Activated CD4-positive, CD25-positive, alpha-beta regulatory T cell (primary cell): ENCODE measurements at places on chromosomes 16 and 17.

GRCh38 chr16:75271441-75272096 is 20.1 kb upstream of the BCAR1 start:
- no peak for DNase-seq

GRCh38 chr17:56808503-56808902 is 25.2 kb downstream of the C17orf67 start:
- DNase-seq = no peak

- DNase-seq = no peak
Measured at GRCh38 chr16:78460428-78460827, 361.0 kb downstream of the WWOX start.

- DNase-seq = no peak
Measured at GRCh38 chr17:57919918-57920317, 35.3 kb downstream of the CUEDC1 start.

- no peak for DNase-seq
Measured at GRCh38 chr16:75494661-75495075, 573 bp downstream of the CHST6 start.

GRCh38 chr17:79650861-79651260 is 40.0 kb upstream of the RBFOX3 start:
- DNase-seq = no peak

GRCh38 chr17:17900615-17901520 is 64.1 kb upstream of the SREBF1 start:
- no peak for DNase-seq

DNA sequence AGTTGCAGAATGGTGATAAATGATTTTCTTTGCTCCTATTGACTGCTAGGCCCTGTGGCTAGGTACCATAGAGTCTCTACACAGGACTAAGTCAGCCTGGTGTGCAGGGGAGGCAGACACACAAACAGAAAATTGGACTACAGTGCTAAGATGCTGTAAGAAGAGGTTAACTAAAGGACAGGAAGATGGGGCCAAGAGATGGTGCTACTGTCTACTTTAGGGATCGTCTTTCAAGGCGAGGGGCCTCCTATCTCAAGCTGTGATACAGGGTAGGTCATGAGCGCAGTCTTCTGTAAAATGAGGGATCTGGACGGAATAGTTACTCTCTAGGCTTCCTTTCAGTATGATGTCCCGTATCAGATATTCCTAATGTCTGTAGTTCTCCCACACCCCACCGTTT is 817 bp downstream of the NME1 start:
- DNase-seq = no peak

GRCh38 chr16:85046931-85047866 is 19.6 kb downstream of the KIAA0513 start:
- DNase-seq = no peak

GRCh38 chr17:31780483-31780882 is 78.6 kb downstream of the COPRS start:
- DNase-seq = no peak

GRCh38 chr17:10139577-10139976 is 58.8 kb downstream of the GAS7 start:
- DNase-seq = no peak

DNA sequence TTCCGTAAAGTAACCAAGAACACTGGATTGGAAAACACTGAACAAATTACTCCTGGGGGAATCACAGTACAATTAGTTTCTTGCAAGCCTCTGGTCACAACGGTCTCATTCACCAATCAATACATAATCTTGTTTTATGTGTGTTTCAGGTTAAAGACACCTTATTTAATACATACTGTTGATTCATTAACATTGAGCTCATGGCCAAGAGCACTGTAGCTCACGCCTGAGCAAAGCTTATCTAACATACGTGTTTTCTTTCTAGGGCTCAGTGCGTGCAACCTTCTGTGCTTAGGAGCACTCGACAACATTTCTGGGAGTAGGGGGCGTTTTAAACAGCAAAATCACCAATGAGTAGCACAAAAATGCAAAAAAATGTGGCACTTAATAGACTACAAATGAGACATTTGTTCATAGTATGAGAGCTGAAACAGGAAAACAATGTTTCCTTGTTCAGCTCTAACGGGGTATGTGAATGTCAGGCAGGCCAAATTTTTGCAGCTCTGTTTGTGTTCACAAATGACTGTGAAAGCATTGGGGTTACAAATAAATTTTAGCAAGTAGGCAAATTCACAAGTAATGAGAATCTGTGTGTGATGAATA is 206.2 kb downstream of the CNTNAP4 start:
- DNase-seq = no peak

- no peak for DNase-seq
Measured at GRCh38 chr16:70359552-70359951, 12.8 kb downstream of the DDX19A start.

GRCh38 chr17:6297960-6298359 is 137.0 kb downstream of the AIPL1 start:
- no peak for DNase-seq

DNA sequence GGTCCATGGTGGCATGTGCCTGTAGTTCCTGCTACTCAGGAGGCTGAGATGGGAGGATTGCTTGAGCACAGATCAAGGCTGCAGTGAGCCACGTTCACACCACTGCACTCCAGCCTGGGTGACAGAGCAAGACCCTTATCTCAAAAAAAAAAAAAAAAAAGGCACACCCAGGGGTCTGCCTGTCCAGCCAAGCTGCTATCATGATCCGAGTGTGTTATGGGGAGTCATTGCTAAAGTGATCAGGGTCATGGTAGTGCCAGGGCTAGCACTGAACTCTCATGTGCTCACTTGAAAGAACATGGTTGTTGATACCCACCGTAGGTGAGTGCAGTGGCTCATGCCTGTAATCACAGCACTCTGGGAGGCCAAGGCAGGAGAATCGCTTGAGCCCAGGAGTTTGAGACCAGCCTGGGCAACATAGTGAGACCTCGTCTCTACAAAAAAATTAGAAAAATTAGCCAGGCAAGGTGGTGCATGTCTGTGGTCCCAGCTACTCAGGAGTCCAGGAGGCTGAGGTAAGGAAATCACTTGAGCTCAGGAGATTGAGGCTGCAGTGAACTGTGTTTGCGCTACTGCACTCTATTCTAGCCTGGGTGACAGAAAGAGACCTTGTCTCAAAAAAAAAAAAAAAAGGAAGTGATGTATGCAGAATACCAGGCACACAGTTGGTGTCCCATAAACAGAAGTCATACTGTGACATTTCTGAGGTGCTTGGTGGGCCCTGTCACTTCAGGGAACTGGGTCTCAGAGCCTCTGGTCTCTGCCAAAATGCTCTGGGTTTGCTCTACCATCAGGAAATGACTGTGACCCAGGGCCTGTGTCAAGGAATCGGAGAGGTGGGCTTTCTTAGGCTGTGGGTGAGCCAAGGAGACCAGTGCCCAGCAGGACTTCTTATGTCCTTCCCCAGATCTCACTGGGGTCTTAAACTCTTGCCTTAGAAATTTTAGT is 2.2 kb downstream of the PRM1 start:
- no peak for DNase-seq

DNA sequence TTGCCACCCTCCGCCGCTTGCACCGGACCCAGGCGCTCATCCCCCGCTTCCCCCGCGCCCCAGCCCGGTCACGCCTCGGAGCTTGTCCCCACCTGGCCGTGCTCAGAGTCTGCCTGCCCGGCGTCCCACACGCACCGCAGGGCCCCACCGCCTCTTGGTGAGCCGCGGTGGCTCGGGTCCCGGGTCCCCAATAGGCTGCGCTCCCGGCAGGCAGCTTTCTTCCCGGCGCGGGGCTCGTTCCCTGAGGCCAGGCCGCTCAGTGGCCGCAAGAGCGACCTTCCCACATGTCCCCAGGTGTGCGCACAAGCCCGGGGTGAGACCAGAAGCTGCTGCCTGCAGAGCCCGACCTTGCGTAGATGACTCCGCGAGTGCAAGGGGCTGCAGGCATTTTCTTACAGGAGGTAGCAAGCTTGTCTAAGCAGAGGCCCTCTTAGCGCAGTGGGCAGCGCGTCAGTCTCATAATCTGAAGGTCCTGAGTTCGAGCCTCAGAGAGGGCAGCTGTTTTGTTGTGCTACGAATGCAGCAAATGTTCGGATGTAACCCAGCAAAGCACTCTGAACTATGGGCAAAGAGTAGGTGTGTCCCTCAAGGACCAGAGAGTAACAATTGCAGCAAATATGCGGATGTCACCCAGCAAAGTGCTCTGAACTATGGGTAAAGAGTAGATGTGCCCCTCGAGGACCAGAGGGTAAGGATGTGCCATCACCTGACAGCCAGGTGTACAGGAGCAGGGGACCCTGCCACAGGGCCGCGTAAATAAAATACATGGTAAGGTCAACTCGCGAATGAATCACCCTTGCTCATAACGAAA is 15.6 kb downstream of the TLE7 start:
- no peak for DNase-seq

DNA sequence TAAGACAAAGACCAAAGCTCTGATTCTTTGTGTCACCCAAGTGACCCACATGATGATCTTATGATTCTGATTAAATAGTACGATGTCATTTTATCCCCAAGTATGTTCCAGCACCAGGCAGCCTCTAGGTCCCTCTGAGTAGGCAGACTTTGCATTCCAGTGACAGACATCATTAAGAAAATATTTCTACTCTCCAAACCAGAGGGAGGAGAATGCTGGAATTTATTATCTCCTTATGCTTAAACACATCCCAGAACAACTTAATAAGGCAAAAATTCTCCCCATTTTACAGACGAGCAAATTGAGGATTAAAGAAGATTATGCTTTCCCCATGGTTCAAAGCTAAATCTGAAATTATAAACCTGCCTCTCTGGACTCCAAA is 192.8 kb upstream of the CDH11 start:
- DNase-seq = no peak

DNA sequence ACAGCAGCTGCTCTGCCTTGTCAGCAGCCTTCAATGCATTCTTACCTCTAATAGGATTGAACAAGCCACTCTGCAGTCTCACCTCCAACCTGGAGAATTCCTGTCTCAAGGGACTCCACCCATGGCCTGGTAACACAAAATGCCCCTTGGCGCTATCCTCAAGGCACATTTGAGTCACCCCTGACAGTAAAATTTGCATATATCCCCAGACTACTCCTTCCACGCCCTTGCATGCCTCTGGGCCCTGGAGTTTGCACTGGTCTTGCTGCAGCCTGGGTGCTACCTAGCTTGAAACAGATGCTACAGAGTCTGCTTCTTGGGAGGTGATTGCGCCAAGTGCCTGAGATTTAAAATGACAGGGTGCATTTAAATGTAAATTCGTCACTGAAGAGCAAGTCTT is 391.4 kb upstream of the MAF start:
- DNase-seq = no peak

DNA sequence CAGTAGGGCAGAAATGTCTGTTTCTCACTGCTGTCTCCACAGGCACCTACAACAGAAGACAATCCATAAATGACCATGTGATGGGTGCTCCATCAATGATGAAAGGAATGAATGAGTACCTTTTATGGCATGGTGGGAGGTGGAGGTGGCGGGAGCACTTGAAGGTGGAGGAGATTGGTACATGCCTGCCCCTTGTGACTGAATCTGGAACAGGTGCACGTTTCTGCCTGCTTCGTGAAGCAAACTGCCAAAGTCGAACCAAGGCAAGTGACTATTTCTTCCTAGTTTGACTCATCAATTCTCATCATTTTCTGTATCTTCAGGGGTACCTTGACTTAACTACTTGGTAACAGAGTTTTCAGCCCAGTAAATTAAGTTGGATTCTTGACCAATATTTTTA is 25.4 kb downstream of the CDRT15 start:
- no peak for DNase-seq

DNA sequence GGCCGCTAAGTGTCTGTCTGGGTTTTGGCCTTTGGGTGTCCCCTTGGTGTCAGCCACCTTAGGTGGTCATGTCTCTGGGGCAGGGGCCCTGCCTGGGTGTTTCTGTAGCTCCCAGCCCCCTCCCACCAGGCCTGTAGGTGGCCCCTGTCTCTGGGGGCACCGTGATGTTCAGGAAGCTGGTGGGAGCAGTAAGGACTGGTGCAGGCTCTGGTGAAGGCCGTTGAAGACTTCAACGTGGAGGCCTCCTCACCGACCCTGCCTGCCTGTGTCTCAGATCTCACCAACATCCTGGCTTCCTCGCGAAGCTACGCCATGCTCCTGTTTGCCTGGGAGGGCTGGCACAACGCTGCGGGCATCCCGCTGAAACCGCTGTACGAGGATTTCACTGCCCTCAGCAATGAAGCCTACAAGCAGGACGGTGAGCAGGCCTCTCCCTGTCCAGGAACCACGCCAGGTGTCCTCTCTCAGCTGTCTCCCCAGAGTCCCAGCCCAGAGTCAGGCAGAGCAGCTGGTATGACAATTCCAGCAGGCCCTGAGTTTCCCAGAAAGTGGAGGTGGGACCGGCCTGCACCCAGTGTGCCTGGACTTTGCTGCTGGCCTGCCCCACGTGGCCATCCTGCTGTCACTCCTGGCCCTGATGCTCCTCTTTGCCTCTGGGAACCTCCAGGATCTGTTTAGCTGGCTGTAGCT is 2.8 kb downstream of the ACE start:
- DNase-seq = no peak

DNA sequence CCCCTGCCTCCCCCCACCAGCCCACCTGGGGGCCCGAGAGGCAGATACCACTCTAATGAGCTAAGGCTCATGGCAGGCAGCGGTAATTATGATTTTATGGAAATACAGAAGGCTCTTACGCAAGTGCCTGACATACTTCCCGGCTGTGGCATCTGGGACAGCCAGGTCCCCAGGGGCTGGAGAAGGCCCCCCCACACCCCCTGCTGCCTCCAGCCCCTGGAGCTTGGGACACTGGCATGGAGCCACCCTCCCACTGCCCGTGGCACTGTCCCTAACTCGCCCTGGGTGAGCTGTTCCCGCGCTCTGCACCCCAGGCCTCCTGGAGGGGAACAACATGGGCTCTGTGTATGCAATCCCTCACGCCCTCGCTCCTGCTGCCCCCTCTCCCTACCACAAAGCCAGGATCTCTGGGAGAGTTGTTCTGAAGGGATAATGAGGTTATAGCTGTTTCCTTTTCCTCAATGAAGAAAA is 5.4 kb upstream of the STAC2 start:
- no peak for DNase-seq

GRCh38 chr17:29706045-29706431 is 83.3 kb upstream of the CORO6 start:
- no peak for DNase-seq

DNA sequence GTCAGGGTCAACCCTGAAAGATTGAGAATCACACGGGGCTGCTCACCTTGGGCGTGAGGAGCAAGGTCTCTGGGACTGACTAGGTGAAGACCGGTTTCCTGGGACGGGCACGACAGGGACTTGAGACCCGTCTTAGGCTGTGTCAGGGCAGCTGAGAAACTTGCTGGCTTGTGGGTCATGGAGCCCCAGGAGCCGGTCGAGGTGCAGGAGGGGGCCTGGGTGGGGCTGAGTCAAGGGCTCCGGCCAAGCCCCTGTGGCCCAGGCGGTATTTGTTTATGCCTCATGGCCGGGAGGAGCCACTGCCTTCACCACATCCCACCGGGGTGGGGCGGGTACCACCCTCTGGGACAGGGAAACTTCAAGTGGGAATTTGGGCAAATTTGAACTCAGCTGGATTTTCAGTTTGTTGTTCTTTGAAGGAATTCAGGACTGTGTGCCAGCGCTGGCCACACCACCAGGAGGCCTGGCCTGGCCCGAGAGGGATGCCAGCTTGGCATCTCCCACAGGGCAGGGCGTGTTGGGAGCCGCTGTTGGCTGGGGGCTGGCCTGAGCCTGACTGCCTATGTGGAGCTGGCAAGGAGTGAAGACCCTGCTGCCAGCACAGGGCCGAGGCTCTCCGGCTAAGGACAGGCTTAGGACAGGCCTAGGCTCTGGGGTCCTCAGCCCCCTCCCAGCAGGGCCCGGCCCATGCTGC is 116.1 kb downstream of the METRNL start:
- no peak for DNase-seq

GRCh38 chr17:81659038-81659437 is 2.7 kb upstream of the PDE6G start:
- no peak for DNase-seq

GRCh38 chr16:11797957-11798299 is 870 bp upstream of the ZC3H7A start:
- no peak for DNase-seq

- DNase-seq = no peak
Measured at GRCh38 chr17:79892457-79893241, 53.4 kb upstream of the CBX4 start.
